CD4-positive, alpha-beta memory T cell (primary cell): ENCODE measurements at places on chromosomes 6 and 20. TPM values are rescaled to one million over a fixed set of nuclear protein-coding genes. Genes with fewer than 3 reads are reported as not detected.

GRCh38 chr6:13248584-13248985, 79.8 kb downstream of the TBC1D7 start:
- H3K4me3 ChIP-seq = no peak overlapping the region
- no peaks in the 10 kb centered on the region for H3K27me3 ChIP-seq
- H3K4me1 ChIP-seq = no peaks in the 10 kb centered on the region
- no peaks in the 10 kb centered on the region for H3K36me3 ChIP-seq

The TAP2 gene
- 106 TPM for total RNA-seq

- no peaks in the 10 kb centered on the region for H3K4me1 ChIP-seq
- H3K27ac ChIP-seq = no peak overlapping the region
- DNase-seq = no peak
Measured at GRCh38 chr6:110446405-110446804, 30.0 kb downstream of the SLC22A16 start.

- H3K27ac ChIP-seq = no peak overlapping the region
- no peaks in the 10 kb centered on the region for H3K27me3 ChIP-seq
- H3K4me3 ChIP-seq = no peak overlapping the region
- DNase-seq = no peak
- no peaks in the 10 kb centered on the region for H3K36me3 ChIP-seq
Measured at GRCh38 chr20:11200423-11200822, 526.6 kb upstream of the JAG1 start.

GRCh38 chr6:13006578-13007300, 290.2 kb downstream of the PHACTR1 start:
- peaks cover 10% of the 10 kb centered on the region for H3K27me3 ChIP-seq
- H3K36me3 ChIP-seq = no peaks in the 10 kb centered on the region
- H3K4me3 ChIP-seq = no peak overlapping the region

The RNF144B gene
- 3.2 TPM for total RNA-seq

DNA sequence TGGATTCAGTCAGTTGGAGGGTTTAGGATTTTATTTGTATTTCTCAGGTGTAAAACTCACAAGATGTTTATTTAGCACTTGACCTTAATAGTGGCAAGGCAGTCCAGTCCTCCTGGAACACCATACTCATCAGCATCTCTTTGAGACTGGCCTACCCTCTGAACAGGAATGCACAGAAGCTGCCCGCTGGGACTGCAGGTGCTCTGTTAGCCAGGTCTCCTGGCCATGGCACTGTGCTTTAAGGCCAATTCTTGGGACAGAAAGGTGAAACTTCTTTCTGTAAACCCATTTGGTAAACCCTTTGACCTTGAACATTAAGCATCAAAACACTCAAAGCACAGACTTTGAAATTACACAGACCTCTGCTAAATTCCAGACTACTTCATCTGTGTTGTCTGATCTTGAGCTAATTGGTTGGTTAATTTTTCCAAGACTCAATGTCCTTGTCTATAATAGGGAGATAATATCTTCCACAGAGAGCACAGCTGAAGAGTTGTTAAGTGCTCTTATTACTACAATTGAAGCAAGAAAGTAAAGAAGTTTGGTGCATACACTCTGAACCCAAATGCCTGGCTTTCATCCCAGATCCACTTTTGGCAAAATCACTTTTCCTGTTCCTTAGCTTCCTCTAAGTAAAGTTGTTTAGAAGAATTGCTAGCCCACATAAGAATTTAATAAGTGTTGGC, 54.9 kb upstream of the NT5E start:
- H3K4me3 ChIP-seq = no peak overlapping the region
- H3K27ac ChIP-seq = no peak overlapping the region
- no peaks in the 10 kb centered on the region for H3K4me1 ChIP-seq
- no peak for DNase-seq
- H3K27me3 ChIP-seq = no peaks in the 10 kb centered on the region

GRCh38 chr6:63859528-63859927, 223.9 kb downstream of the PHF3 start:
- no peak for DNase-seq
- H3K27me3 ChIP-seq = no peaks in the 10 kb centered on the region
- no peak overlapping the region for H3K27ac ChIP-seq
- H3K4me3 ChIP-seq = no peak overlapping the region
- no peaks in the 10 kb centered on the region for H3K4me1 ChIP-seq

GRCh38 chr6:118473266-118473665, 74.8 kb upstream of the PLN start:
- H3K27ac ChIP-seq = no peak overlapping the region
- no peaks in the 10 kb centered on the region for H3K4me1 ChIP-seq
- H3K4me3 ChIP-seq = no peak overlapping the region
- peaks cover 5% of the 10 kb centered on the region for H3K36me3 ChIP-seq

DNA sequence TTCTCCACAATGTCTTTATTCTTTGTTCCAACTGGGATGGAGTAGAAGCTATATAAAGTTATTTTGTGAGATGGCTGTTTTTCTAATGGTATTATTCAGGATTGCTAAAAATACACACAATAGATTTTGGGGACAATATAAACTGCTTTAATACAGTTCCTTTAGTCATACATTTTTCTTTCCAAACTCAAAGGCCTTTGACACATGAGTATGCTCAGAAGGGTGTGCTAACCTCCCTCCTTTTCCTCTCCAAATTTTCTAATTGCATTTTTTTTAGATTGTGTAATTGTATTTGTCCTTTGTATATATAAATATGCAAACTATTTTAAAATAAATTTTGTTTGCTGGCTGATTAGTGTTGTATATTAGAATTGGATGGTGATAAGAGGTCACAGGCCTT, 119.6 kb upstream of the FOXO3 start:
- H3K27ac ChIP-seq = no peak overlapping the region
- H3K4me3 ChIP-seq = no peak overlapping the region
- H3K36me3 ChIP-seq = no peaks in the 10 kb centered on the region
- peaks cover 5% of the 10 kb centered on the region for H3K4me1 ChIP-seq
- no peaks in the 10 kb centered on the region for H3K27me3 ChIP-seq
- DNase-seq = no peak

GRCh38 chr6:48111143-48111506, at the start of gene PTCHD4:
Gene PTCHD4 (minus strand): TSS chr6:48111197. CDS start chr6:48068957, 42,240 bp downstream.
- H3K36me3 ChIP-seq = no peaks in the 10 kb centered on the region
- no peaks in the 10 kb centered on the region for H3K27me3 ChIP-seq
- DNase-seq = no peak
- H3K27ac ChIP-seq = no peak within 1 kb of the TSS
